Stimulated activated CD8-positive, alpha-beta memory T cell treated with anti-CD3 and anti-CD28 coated beads, Interleukin-4, amount 100 ng/mL, for 1 hour (primary cell): ENCODE measurements at places on chromosomes 5 and 9.

DNA sequence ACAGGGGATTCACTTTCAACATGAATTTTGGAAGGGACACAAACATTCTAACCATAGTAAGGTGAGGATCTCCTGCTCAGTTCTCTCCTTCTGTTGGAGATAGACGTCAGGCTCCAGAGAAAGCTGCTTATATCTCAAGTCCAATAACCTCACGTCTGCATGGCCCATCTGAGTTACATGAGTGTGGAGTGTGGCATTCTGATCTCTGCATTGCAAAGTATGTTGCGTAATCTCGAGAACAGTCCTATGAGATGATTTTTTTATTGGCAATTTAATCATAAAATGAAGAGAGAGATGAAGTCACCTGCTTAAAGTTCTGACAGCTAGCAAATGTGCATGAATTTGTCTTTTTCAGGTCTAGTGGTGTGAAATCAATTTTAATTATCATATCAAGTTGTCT lies 118.8 kb downstream of the SLC12A2 start:
- no peak for DNase-seq

DNA sequence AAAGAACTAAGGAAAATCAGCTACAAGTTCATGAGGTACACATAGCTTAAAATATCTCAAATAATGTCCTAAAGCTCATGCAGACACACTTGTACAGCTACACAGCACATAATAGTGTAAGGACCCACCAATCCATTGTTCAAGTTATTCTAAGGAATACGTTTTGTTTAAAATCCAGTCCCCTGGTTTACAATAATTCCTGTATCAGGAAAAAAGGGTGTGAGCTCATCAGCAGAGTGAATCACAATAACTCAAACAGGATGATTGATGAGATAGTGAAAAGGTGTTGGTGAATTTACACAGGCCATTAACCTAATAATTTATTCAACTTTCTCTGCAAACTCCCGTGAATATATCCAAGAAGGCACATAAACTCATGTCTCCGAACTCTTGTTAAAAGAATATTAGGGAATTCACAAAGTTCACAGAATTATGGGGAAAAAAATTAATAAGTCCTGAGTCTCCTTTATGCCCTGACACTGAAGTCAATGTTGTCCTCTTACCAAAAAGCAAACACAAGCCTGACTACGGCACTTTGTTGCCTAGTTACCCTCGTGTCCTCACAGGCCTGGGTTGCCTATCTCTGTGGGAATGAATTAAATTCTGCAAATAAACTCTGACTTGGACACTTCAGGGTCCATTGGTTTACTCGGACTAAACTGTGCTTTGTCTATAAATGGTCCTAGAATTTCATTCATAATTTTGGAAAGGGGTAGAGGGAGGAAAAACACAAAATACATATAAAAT lies 142.8 kb upstream of the PDE4D start:
- no peak for DNase-seq

DNA sequence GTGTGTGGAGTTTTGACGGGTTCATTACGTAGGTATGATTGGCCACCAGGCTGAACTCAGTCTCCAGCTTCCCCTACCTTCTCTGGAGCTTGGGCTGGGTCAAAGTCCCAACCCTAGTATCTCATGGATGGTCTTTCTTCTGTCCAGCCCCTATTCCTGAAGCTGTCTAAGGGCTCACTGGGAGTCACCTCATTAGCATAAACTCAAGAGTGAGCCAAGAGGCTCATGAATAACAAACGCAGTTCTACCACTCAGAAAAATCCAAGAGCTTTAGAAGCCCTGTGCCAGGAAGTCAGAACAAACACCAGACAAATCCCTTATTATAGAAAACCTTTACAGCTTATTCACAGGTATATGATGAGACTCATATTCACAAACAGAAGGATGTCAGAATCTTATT lies 180.3 kb upstream of the NFIL3 start:
- no peak for DNase-seq

DNA sequence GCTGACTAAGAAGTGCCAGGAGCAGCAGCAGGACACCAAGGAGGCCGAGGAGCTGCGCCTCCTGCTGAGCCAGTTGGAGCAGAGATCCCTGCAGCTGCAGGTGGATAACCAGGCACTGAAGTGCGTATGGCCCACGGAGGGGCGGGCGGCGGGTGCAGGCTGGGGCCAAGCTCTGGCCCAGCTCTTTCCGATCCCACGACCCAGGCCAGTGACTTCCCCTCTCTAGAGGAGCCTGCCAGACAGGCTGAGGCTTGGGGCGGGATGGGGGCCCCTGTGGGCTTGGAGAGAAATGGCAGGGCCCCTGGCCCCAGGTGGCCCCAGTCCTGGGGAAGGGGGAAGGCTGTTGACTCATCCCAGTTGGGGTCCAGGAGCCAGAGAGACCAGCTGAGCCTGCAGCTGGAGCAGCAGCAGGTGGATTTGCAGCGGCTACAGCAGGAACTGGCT lies 3.6 kb downstream of the PTRH1 start:
- no peak for DNase-seq

GRCh38 chr5:14166437-14166836 lies 23.3 kb downstream of the TRIO start:
- no peak for DNase-seq

DNA sequence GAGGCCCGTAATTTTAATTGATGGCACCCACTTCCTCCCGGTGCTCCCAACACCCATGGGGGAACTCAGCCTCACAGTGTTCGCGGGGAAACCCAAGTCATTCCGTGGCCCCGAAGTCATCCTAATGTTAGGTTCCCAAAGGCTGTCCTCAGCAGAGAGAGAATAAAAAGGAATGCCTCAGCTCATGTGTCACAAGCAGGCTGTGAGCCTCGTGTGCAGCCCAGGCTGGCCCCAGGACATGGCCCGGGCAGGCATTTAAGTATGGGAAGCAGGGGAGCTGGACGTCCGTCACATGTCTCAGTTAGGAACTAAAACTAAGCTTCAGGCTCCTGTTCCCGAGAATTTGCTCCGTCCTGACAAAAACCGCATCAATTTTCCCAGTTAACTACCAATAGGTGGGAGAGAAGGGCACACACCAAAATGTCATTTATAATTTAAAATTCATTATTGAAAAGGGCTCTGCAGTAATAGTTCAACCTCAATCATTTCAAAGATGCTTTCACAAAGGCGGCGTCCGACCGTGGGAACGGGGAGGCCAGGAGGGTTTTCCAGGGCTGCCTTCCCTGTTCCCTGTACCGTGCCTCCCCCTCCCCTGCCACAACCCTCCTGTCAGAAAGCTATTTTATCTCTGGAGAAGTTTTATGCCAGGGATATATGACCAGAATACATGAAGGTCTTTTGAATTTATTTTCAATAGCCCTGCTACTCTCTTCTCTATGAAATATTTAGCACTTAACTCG lies 137.3 kb downstream of the FSTL4 start:
- DNase-seq = no peak

GRCh38 chr9:111876179-111876578 lies 20.4 kb upstream of the UGCG start:
- no peak for DNase-seq

GRCh38 chr5:15521381-15522186 lies 21.6 kb downstream of the FBXL7 start:
- DNase-seq = no peak

DNA sequence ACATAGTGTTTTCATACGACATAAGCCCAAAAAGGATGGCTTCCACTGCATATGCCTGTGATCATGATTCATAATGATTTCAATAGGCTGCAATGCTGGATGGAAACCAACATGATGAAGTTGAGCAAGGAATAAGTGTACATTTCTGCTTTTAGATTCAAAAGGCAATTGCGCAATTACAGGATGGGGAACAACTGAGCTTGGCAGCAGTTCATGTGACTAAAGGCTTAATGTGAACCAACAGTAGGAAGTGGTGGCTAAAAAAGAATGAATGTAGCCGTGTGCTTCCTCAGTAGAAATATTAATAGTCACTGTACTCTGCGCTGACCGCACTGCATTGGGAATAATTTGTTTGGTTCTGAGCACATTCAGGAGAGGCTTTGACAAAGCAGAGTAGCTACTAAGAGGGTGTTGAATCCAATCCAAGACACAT lies 51.2 kb downstream of the SLC1A3 start:
- no peak for DNase-seq

DNA sequence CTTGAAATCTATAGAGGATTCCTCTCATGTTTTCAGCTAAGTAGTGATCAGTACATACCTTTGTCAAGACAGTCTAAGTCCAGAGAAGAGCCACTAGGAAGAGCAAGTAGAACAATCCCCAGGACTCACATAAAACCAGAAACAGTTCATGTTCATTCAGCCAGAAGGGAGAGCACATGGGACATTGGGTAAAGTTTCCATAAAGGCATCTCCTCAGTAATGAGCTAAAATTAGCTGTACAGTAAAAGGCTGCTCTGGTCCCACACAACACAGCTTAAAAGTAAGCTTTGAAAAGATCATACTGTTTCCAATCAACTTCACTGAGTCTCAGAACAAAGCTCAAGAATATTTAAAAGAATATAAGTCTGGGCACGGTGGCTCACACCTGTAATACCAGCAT lies 32.4 kb downstream of the HOMER1 start:
- no peak for DNase-seq

DNA sequence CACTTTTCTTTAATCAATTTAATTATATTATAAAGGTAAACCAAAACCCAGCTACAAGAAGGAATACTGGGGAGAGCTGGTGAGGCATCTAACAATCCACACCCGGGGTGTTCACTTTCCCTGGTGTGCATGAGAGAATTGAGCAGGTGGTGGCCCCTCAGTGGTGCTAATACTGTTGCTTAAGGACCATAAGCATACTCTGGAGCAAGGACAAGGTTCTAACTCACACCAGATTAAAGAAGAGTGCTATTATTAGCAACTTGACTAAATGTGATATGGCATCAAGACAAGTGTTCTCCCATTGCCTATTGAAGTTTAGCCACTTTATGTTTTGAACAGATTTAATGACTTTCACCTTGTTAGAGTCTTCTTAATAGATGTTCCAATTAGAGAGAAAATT lies 8.8 kb downstream of the RGS7BP start:
- no peak for DNase-seq

DNA sequence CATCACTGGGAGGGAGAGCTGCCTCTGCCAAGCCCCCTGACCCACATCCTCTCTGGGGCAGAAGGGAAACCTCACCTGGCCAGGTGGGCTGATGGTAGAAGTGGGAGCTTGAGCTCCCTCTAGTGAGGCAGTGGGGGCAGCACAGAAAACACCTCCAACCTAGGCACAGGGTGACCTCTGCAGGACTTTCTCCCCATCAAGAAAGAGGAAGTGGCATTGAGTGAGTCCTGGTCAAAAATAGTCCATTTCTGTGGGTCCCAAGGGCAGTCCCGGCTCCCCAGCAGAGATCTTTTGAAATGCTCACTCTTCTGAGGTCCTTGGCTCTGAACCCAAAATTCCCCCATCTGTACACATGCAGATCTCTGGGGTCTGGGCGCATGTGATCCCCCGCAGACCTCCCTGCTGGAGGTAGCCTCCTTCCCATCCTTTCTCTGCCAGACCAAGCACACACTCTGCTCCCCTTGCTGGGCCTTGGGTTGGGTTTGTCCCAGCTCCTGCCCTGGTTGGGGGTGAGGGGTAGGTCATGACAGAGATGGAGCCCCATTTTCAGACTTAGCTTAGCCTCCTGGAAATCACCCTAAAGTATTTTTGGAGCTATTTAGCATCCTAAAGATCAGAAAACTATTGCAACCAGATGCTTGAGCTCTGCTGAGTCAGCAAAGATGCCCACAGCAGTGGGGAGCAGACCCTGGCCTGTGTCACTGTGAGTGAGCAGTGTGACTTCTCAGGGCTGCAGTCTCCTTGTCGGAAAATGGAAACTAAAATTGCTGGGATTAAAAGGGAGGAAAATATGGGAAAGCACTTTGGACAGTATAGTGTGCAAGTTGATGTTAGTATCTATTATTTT lies 41.6 kb upstream of the LCP2 start:
- peak; percentile 44 for DNase-seq

GRCh38 chr5:175003531-175003930 lies 279.1 kb downstream of the MSX2 start:
- no peak for DNase-seq

- DNase-seq = no peak
Measured at GRCh38 chr9:91084896-91085516, 276.7 kb downstream of the AUH start.

DNA sequence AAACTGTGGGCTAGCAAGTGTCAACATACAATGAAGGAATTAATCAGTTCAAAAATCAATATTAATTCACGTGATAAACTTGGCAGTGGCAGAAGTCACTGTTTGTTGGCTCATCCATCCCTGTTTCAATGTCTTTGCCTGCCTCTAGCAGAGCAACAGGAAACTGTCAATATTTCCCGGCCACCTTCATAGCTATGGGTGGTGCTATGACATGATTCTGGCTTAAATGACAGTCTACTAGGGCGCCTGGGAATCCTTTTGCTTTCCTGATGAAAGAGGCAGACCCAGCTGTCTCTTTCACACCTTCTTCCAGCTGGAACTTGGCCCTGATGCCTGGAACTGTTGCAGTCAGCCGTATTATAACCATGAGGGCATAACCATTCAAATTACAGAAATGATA lies 72.1 kb upstream of the DNAH5 start:
- no peak for DNase-seq

GRCh38 chr9:33843312-33843961 lies 26.5 kb downstream of the UBE2R2 start:
- DNase-seq = no peak

DNA sequence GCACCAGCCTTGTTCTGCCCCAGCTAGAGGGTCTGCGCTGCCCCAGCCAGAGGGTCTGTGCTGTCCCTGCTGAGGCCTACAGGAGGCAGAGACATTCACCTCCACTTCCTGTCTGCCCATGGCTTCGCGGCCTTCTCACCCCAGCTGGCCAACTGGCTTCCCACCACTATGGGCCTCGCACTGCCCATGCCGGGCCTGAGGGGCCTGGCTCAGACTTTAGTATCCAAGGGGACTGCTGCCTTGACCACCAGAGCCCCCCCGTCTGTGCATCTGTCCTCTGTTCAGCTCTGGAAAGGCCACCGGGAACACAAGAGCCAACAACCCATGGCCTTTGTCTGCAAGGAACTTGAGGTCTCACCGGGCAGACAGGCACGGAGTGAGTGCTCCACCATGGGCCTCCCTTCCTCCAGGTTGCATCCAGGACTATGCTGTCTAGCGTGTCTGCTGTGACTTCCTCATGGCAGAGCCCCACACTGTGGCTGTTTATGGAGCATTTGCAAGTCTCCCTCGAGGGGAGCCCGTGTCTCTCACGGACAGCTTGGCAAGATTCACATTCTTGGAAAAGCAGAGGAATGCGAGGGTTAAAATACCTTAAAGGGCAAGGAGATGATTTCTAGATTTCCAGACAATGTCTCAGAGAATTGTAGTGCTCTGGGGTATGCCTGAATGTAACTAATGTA lies 1.7 kb downstream of the DCANP1 start:
- DNase-seq = no peak

- no peak for DNase-seq
Measured at GRCh38 chr5:170619869-170620268, 116.0 kb downstream of the KCNIP1 start.

GRCh38 chr9:23567516-23568165 lies 258.4 kb downstream of the ELAVL2 start:
- DNase-seq = no peak

DNA sequence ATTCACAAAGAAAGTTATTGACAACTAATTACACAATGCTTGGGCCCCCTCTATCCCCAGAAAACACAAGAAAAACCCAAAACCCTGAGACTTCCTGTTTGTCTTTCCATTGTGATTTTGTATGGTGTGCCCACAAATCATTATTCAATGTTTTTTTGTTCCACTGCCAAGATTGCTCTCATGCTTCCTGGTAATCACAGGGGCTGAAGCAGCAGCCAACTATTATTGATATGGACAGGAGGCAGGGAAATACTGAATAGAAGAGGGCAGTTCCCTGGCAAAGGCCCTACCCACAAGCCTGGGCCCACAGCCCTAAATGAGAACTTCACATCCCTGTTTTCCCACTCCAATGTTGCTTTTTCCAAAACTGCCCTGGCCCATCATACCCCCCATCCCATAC lies 21.5 kb upstream of the RFK start:
- DNase-seq = no peak

- no peak for DNase-seq
Measured at GRCh38 chr9:4661611-4662010, 483 bp upstream of the PLPP6 start.
